NCI-H510A treated with DMSO at 0.1 percent for 48 hours (cell line): ENCODE measurements at places on chromosomes 5 and 9.

DNA sequence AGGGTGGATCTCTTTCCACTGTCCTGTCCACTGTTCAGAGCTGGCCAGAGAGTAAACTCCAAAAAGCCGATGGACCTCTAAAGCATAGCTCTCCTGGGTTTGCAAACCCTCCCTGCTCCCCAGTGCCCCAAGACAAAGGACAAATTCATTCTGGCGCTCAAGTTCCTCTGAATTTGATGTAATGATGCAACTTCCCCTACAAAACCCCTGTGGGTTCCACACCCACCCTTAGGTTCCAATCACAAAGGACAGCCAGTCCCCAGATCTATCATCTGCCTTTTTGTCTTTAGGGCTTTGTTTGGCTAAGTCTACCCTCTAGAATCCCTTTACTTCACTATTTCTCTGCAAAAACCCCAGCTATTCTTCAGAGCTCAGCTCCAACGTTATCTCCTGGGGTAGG is 57.4 kb upstream of the SLC25A51 start:
- no peak for DNase-seq

GRCh38 chr5:177542816-177543465 is 11.4 kb downstream of the FAM193B start:
- no peak for DNase-seq

DNA sequence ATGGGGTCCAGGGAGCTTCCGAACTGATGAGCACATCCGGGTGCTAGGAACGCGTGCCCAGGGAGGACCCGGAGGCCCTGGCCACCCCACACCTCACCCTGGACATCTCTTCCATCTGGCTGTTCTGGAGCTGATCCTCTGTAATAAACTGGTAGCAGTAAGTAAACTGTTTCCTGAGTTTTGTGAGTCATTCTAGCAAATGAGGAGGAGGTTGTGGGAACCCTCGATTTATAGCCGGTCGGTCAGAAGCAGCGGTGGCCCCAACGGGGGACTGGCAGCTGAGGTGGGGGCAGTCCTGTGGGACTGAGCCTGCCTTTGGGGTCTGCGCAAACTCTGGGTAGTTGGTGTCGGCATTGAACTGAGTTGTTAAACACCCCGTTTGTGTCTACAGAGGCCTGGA is 15.4 kb upstream of the UBAC1 start:
- no peak for DNase-seq

DNA sequence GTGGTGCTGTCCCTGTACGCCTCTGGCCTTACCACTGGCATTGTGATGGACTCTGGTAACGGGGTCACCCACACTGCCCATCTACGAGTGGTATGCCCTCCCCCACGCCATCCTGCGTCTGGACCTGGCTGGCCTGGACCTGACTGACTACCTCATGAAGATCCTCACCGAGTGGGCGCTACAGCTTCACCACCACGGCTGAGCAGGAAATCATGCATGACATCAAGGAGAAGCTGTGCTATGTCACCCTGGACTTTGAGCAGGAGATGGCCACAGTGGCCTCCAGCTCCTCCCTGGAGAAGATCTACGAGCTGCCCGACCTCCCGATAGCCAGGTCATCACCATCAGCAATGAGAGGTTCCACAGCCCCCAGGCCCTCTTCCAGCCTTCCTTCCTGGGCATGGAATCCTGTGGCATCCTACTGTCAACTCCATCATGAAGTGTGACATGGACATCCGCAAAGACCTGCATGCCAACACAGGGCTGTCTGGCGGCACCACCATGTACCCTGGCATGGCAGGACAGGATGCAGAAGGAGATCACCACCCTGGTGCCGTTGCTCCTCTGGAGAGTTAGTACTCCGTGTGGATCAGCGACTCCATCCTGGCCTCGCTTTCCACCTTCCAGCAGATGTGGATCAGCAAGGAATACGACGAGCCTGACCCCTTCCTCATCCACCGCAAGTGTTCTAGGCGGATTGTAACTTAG is 434.2 kb upstream of the RGMB start:
- no peak for DNase-seq

GRCh38 chr5:108749128-108749861 is 1.6 kb downstream of the FER start:
- no peak for DNase-seq

DNA sequence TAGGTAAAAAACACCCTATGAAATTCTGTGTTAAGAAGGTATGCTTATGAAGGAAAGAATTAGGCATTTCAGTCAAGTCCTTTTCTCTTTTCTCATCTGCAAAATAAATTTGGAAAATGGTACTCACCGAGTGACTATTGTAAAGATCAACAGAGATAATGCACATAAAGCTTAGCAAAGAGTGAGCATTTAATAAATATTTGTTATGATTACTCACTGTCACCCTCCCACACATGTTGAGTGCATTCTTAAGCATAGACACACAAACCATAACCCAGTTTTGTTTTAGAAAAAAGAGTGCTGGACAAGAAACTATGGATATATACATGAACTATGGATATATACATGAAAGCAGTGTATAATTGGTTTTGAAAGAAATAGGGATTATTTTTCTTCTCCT is 54.7 kb upstream of the PRLR start:
- no peak for DNase-seq

DNA sequence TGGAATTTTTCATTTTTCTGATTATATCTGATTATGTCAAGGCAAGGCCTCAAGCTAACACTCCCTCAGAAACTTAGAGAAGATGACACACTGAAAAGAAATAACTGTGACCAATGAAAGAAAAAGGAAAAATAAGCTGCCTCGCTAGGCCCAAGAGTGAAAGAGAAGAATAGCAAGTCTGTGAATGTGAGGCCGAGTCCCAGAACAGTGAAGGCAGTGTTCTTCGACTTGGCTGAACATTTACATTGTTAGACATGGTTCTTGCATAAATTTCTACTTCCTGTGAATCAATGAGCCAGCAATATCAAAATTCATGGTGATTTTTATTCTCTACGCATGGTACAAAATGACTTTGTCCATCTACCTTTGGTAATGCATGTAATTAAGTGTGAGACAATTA is at the start of gene ATP10B:
Gene ATP10B (minus strand): TSS at position 163 of the 400 bp plus-strand sequence. CDS start 164,137 bp downstream, outside the sequence.
- DNase-seq, result no peak

DNA sequence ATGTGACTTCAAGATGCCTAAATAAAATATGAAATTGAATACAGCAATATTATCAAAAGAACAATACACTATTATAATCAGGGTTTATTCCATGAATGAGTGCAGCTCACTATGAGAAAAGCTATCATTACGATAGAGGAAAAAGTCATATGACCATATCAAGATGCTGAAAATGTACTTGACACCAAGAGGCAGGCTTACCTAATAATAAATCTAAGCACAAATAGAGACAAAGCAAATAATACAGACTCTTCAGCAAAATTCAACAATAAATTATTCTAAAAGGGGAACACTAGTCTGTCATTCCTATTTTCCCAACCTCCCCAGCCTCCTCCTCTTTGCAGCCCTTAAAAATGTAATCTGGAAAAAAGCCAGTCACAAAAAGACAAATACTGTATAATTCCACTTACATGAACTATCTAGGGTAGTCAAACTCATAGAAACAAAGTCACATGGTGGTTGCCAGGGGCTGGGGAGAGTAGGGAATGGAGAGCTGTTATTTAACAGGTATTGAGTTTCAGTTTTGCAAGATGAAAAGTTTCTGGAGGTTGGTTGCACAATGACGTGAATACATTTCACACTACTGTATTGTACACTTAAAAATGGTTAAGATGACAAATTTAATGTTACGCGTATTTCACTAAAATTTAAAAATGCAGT is 148.4 kb downstream of the NFIB start:
- peak; percentile 90 for DNase-seq

DNA sequence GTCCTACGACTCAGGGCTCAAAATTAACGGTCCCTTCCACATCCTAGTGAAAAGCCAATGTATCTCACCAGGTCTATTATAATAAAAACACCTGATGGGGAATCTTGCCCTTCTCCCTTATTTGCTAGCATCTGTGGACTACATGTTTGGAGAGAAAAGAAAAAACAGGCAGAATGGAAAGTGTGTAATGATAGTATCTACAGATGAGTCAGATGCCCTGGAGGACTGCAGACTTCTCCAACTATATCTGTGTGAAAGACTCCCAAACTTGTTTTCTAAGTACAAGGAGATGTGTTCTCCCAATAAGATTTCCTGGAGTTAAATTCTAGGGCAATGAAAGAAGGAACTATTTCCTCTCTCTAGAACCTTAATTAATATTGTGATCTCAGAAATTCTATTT is 66.0 kb downstream of the FOXB2 start:
- no peak for DNase-seq

- no peak for DNase-seq
Observed at GRCh38 chr5:140214831-140215230, 39.8 kb downstream of the CYSTM1 start.

DNA sequence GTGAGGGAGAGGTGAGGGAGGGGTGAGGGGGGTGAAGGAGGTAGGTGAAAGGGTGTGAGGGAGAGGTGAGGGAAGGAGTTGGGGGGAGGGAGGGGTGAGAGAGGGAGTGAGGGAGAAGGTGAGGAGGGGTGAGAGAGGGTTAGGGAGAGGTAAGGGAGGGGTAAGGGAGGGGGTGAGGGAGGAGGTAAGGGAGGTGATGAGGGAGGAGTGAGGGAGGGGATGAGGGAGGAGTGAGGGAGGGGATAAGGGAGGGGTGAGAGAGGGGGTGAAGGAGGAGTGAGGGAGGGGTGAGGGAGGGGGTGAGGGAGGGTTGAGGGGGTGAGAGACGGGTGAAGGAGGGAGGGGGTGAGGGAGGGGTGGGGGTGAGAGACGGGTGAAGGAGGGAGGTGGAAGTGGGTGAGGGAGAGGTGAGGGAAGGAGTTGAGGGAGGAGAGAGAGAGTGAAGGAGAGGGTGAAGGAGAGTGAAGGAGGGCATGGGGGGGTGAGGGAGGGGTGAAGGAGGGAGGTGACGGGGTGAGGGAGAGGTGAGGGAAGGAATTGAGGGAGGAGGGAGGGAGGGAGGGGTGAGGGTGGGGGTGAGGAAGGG is 18.5 kb downstream of the NINJ1 start:
- DNase-seq, result no peak

GRCh38 chr5:9713356-9713755 is 83.2 kb upstream of the TAS2R1 start:
- DNase-seq, result no peak

- DNase-seq, result peak; percentile 68
Observed at GRCh38 chr5:141524604-141525597, 36.0 kb downstream of the PCDHGC5 start.

DNA sequence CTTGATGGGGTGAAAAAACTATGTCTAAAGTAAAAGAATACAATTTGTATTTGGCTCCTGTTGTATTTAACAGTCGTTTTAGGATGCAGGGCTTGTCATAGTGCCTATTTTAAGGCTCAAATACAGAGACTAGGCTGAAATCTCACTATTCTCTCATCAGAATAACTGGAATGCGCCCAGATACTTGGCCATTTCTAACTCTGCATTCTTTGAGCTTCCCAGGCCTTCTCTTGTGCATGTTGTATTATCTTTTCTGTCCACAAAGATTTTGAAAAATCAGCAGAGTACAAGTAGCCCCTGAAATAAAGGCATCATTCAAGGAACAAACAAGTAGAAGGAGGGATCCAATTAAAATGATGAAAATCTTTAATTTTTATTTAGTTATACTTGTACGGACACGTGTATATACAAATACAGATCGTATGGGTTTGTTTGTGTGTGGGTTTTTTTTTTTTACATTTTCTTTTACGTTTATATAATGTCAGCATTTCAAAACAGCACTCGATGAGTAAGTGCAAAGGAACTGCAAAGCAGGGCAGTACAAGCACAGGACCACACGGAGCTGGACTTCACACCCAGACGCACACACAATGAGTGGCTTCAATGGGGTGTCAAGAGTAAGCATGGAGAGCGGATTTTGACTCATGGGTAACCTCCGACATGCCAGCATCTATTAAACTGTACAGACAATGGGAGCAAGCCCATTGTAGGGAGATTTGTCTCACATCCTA is 294.0 kb downstream of the EFNA5 start:
- DNase-seq, result no peak

- no peak for DNase-seq
Observed at GRCh38 chr5:134459491-134459890, 47.8 kb upstream of the CDKN2AIPNL start.

GRCh38 chr5:41465493-41466171 is 44.8 kb downstream of the PLCXD3 start:
- no peak for DNase-seq

- DNase-seq, result no peak
Observed at GRCh38 chr5:154697371-154697770, 57.8 kb upstream of the LARP1 start.

GRCh38 chr5:157578079-157578780 is 2.7 kb upstream of the ADAM19 start:
- DNase-seq, result no peak

GRCh38 chr9:82722051-82722450 is 340.9 kb downstream of the RASEF start:
- no peak for DNase-seq

GRCh38 chr5:172864747-172865146 is 30.7 kb downstream of the ERGIC1 start:
- no peak for DNase-seq

DNA sequence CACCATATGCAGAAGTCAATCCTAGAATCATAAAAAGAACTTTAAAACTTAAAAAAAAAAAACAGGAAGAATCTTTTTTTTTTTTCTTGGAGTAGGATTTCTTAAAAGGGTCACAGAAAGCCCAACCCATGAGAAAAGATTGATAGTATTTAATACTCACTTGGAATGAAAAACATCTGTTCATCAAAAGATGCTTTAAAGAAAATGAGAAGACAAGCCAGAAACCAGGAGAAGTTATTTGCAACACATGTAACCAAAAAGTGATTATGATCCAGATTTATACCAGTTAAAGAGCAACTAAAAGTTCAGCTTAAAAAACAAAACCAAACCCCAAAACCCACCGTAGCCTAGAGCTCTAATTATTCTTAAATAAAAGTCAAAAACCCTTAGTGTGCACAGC is 69.3 kb downstream of the TLE4 start:
- no peak for DNase-seq

DNA sequence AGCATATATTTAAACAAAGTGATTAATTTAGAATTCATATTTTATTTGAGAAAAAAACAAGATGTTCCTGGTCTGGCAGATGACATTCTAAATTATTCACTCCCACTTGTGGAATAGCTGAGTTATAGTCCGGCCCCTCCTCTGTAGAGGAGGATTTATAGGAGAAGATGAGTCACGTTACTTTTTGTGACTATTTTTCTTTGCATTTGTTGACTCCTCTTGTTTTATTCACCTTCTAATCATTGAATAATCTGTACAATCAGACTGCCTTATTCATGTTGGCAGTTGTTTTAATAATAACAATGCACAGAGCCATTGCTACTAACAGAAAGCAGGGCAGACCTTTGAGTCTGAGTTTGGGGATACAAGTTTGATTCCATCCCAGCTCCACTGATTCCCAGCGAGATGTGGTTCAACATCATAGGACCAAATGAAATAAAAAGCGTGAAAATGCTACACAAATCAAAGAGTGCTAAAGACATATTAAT is 23.2 kb downstream of the DOCK8 start:
- no peak for DNase-seq

- no peak for DNase-seq
Observed at GRCh38 chr9:121394292-121394691, 24.2 kb upstream of the STOM start.

DNA sequence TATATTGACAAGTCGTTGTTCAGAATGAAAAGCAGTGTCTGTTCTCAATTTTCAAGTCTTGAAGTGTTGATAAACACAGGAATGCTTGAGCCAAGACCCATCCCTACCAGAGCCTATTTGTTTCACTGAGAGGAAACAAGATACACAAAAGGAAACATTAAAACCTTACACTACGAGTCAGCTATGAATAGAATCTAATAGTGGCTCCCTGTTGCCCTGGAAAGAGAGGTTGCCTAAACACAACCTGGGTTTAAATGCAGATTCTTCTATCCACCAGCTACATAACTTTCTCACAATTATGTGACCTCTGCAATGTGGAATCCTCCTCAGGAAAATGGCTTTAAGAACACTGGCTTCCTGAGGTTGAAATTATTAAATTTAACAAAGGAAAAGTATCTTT is 29.1 kb upstream of the BNC2 start:
- DNase-seq, result no peak
